ENCODE measurements at places on chromosomes 2 and 18.
A peak's percentile ranks its signal among the peaks of the same experiment; 100 is the strongest.

DNA sequence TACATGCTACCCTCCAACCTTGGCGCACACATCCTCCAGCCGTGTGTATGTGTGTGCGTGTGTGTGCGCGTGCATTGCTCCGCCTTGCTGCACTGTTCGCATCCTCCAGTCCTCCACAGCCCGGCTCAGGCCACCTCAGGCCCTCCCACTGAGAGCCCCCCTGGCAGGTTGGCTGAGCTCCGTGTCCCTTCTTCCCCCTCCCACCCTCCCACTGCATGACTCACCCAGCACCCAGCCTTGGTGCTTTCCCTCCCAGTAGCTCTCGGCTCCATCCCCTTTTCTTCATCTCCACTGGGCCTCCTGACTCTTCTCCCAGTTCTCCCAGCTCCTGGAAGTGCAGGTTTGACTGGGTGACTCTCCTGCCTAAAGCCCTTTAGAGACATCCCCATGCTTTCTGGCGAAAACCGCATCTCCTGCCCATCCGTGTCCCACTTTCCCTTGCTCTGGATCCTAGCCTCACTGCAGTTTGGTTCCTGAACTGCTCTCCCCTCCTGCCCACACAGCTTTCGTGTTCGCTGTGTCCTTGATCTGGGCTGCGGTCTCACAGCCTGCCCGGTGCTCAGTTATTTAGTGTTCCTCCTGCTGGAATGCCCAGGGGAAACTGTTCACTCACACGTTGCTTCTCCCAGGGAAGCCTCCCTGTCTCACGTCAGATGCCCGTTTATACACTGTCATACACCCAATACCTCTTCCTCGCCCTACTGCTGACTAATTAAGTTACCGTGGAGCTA lies 4.9 kb downstream of the TMEM177 start:
- DNase-seq = no peak

GRCh38 chr2:101388232-101388631 lies 929 bp upstream of the CREG2 start:
- DNase-seq = no peak

- DNase-seq = peak; percentile 26
Measured at GRCh38 chr2:157592948-157593347, 35.7 kb downstream of the ACVR1C start.

GRCh38 chr18:21911551-21911950 lies 171.0 kb downstream of the MIB1 start:
- no peak for DNase-seq

- DNase-seq = no peak
Measured at GRCh38 chr2:18373081-18373480, 187.4 kb downstream of the RDH14 start.

DNA sequence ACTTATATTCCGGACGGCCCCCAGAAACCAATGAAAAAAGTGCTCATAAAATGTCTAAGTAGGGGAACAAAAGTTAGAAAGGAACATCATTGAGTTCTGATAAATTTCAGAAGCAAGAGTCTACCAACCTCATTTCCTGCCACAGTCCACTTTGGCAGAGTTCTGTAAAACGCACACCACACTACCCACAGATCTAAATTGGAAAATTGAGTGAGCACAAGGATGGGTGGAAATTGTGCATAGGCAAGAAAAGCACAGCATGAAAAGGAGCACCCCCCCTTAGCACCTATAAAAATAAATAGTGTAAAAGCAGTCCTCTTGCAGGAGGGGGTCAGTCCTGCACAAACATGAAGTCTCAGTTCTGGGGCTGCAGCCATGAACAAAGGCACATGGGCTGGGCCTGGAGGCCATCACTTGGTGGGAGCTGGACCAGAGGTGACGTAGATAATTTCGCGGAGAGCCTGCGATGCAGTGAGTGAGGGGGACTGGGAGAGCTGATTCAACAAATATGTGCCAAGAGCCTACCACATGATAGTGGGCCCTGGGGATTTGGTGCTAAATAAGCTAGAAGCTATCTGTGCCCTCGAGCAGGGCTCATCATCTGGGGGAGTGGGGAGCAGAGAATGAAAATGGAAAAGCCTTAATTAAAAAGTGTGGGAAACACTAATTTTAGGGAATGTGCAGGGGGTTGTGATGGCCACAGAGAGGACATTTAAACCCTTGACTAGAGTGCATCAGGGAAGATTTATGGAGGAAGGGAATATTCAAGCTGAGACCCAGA lies 48.9 kb upstream of the SPP2 start:
- no peak for DNase-seq

- DNase-seq = no peak
Measured at GRCh38 chr2:5803547-5803946, 111.4 kb downstream of the SOX11 start.

- no peak for DNase-seq
Measured at GRCh38 chr2:55780697-55781096, 87.1 kb upstream of the PNPT1 start.

All from T47D (cell line).